Mononuclear cell (primary cell): ENCODE measurements at places on chromosomes 16 and 17. TPM values are rescaled to one million over a fixed set of nuclear protein-coding genes. Genes with fewer than 3 reads are reported as not detected.

Gene FBXO39
- total RNA-seq, result 0.73 TPM

Gene EFCAB13
- total RNA-seq, result 10.5 TPM

Gene TM4SF5
- not detected for total RNA-seq

Gene SULT1A2
- 1.6 TPM for total RNA-seq

Gene ABCA9
- 0.42 TPM for total RNA-seq

Gene PIK3R5
- 184 TPM for total RNA-seq

Gene KRTAP1-3
- total RNA-seq, result not detected

Gene BANP
- total RNA-seq, result 71.8 TPM

Gene TBC1D3E
- total RNA-seq, result not detected

Gene SHCBP1
- total RNA-seq, result 1.8 TPM

Gene ATP2C2
- total RNA-seq, result not detected

Gene IRF8
- total RNA-seq, result 94.9 TPM

Gene MPP3
- 0.21 TPM for total RNA-seq

Gene PERCC1
- 0.84 TPM for total RNA-seq

Gene NLRC3
- total RNA-seq, result 25.1 TPM

Gene LDHD
- 0.84 TPM for total RNA-seq

Gene KRTAP4-1
- not detected for total RNA-seq

Gene SOST
- not detected for total RNA-seq

Gene HSPB9
- total RNA-seq, result not detected

Gene MRPL12
- 3.7 TPM for total RNA-seq
